ENCODE measurements at places on chromosomes 2 and 18.

DNA sequence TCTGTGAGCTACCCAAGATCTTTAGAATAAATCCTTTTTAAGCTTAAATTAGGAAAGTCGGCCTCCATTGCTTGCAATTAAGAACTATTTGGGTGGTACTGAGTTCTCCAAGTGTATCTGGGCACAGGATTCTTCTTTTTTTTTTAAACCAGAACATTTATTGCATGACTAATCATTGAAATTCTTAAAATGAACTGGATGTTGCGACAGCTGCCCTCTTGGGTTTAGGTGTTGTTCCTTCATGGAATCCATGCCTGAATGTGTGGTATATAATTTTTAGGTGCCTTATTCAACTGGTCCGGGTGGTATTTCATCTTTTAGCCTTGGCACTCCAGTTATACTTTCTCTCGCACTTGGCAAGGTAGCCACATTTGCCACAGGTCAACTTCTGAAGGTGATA lies 14.5 kb upstream of the KCNK3 start:
- DNase-seq: no peak

DNA sequence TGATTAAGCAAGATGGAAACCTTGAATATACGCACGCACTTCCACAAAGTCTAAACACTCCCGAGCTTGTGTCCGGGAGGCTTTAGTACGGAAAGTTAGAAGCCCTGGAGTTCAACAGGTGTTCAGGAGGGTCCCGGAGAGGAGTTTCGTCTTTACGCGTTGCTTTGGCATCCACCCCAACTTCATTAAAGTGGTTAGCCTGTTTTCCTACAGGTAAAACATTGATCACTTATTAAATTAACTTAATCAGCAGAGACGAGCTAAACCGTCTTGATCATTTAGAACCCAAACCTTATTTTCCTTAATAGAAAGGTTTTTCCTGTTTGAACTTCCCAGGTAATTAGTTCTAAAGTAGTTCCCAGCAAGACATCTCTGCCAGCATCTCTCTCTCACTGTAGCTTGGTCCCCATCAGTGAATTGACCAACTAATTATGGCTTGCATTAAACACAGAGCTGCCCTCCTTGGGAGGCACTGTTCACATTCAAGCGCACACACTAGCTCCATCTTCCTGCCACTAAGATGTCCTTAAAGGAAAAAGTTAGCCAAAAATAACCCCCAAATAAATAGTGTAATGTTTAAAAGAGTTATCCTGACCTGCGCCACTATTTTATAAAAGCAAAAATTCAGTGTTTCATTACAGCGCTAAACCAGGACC lies 1.4 kb downstream of the NPAS2 start:
- no peak for DNase-seq

GRCh38 chr2:144503242-144503641 lies 16.7 kb downstream of the ZEB2 start:
- DNase-seq: no peak

- DNase-seq: no peak
These were observed 118.5 kb upstream of the SALL3 start for GRCh38 chr18:78861116-78861515.

- DNase-seq: no peak
These were observed 159.5 kb downstream of the COL6A3 start for GRCh38 chr2:237254369-237254861.

- DNase-seq: no peak
These were observed 36.8 kb downstream of the STON1 start for GRCh38 chr2:48566592-48567310.

GRCh38 chr2:42840760-42841159 lies 48.4 kb upstream of the HAAO start:
- no peak for DNase-seq

DNA sequence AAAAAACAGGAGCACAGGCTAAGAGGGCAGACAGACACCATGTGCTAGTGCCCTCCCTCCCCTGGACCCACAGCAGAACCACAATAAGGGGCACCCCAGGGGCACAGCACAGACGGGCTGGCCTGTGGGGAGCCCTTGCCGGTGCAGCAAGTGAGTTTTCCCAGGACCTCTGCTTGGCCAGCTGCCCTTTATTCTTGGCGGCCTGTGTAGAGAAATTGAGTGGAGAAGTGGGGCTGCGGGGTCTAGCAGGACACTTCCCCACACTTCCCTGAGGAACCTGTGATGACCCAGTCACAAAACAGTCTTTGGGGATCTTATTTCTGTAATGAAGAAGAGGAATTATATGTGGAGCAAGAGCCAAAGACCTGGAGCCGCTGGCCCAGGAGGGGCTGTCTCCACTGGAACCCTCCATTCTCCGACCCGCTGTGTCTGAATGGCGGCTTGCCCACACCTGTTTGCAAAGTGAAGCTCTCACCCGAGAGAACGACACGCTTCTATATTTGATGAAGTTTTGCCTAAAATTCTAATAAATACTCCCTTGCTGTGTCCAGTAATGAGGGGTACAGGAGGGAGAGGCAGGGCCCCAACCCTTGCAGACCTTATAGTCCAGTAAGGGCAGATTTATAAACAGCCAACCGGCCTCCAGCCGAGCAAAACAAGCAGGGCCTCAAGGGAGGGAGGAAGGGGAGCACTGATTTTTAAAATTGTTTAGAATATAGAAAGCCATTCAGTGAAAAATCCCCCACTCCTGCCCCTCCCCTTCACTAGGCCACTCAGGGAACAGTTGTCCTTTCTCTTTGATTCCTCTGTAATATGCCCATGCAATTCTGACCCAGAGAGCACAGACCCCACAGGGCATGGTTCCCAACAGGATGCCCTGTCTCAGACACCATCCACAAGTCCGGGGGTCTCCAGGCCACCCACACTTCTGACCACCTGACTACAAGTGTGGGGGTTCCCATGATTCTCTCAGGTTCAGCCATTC lies 44.7 kb upstream of the SNED1 start:
- DNase-seq: no peak
